ENCODE measurements at places on chromosomes 2 and 18. TPM values are rescaled to one million over a fixed set of nuclear protein-coding genes. Genes with fewer than 3 reads are reported as not detected.

GNLY gene
- 364 TPM for total RNA-seq

GRCh38 chr2:191629976-191630712 lies 47.8 kb upstream of the NABP1 start:
- H3K27me3 ChIP-seq = peaks cover 17% of the 10 kb centered on the region
- no peak for DNase-seq
- H3K27ac ChIP-seq = no peak overlapping the region
- peaks cover 6% of the 10 kb centered on the region for H3K4me1 ChIP-seq
- peaks cover under 1% of the 10 kb centered on the region for H3K36me3 ChIP-seq

DNA sequence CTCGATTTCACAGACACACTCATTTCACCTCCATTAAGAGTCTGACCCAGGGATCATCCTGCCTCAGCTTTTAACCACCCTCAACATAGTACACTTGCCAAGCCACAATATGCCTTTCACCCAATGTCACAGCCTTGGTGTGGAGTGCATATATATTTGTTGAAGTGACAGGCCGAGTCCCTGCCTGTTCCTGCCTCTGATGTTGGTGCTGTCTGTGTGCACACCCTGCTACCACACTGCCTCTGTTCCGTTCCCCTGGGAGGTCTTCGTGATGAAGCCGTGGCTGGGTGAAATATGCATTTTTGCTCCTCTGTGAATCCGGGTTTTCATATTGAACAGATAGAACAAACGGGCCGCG lies 90.3 kb downstream of the RNF144A start:
- no peak for DNase-seq
- H3K27me3 ChIP-seq = no peaks in the 10 kb centered on the region
- H3K27ac ChIP-seq = no peak overlapping the region

DNA sequence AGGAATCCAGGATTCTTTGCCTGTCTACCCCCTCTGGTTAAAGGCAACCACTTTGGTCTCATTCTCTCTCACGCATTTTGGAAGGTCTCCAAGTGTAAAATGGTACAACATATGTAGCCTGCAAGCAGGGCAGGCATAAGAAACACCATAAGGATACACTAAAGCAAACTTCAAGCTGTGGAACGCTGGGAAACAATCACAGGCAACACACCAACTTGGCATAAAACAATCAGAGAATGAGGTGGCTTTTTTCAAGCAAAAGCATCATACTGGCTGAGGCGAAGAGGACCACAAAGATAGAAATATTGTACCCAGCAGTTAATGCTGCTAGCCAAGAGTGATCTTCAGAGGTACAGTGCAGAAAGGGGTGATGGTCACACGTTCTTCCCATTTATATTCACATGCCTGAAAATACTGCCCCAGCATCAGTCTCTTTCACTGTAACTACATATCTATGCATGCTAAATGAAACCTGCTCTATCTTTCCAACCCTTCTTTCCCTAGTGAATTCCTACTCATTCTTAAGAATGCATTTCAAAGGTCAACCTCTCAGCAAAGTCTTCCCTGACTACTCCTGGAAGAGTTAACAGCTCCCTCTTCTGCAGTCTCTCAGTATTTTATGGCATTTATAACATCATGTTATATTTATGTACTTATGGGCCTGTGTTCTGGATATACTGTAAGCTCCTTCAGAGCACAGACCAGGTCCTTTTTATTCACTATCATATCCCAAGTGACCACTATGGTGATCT lies 71.9 kb upstream of the GALNT5 start:
- H3K4me1 ChIP-seq = peaks cover 20% of the 10 kb centered on the region
- H3K27ac ChIP-seq = no peak overlapping the region
- peaks cover 2% of the 10 kb centered on the region for H3K36me3 ChIP-seq
- H3K4me3 ChIP-seq = no peak overlapping the region

TCF7L1 gene
- total RNA-seq = not detected

GRCh38 chr2:137173463-137173862 lies 408.1 kb downstream of the THSD7B start:
- no peak for DNase-seq
- H3K4me1 ChIP-seq = no peaks in the 10 kb centered on the region
- H3K36me3 ChIP-seq = no peaks in the 10 kb centered on the region
- no peaks in the 10 kb centered on the region for H3K27me3 ChIP-seq

DNA sequence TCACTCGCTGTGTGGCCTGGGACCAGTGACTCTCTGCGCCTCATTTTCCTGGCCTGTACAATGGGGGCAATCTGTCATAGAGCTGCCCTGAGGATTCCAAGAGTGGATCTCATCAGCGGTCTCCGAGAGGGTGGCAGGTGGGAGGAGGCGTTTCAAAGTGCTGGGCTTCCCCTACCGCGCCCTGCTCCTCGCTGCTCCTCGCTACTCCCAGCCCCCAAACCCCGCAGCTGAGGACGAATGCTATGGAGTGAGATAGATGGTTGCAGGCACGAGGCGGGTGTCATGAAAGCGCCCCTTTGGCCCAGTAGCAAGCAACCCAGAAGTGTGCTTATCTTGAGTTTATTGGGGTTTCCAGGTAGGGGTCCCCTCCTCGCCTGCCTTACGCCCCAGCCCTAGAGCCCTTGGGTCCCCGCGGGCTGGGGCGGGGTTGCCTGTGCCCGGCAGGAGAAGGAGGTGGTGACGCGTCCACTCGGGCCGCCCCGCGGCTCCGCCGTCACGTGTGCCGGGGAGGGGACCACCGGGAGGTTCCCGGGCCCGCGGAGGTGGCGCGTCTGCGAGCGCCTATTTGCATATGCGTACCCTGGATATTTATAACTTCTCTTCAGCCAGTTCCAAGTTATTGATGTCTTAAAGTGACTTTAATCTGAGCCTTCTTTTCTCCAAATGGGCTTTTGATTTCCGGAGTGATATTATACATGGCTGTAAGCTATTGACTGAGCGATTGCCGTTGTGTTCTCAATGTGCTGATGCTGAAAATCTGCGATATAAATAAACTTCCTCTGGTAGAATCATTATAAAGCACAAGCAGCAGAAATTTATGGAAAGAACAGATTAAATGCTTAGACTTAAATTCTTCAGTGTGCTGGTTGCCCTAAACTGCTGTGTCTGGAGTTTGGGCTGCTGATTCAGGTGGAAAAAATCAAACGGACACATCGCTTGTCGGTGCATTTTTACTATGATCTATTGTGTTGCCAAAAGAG lies 263.7 kb downstream of the ATAD2B start:
- DNase-seq = no peak
- peaks cover 20% of the 10 kb centered on the region for H3K27me3 ChIP-seq
- no peaks in the 10 kb centered on the region for H3K36me3 ChIP-seq
- no peak overlapping the region for H3K27ac ChIP-seq

Measured in activated CD8-positive, alpha-beta memory T cell treated with anti-CD3 and anti-CD28 coated beads, Interleukin-2, amount 10 ng/mL, durations not matched to agents 7 days and 5 days (primary cell).